ENCODE measurements at places on chromosomes 1 and 21.

GRCh38 chr1:87986130-87986866 lies 657.6 kb downstream of the LMO4 start:
- no peak for DNase-seq

DNA sequence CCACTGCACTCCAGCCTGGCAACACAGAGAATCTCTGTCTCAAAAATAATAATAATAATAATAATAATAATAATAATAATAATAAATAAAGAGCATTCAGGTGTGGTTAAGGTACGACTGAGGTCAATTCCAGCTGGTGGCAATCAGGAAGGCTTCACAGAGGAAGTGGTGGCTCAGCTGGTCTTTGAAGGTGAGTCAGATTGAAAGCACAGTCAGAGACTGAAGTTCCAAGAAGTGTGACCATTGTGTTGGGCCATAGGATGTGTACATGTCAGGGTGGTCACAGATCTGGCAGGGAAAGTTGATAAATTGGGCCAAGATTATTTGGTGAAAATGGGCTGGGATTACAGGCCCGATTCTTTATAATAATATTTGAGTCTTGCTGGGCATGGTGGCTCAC lies 31.0 kb upstream of the MED18 start:
- DNase-seq: no peak

GRCh38 chr1:224767031-224767430 lies 150.9 kb downstream of the CNIH3 start:
- no peak for DNase-seq

DNA sequence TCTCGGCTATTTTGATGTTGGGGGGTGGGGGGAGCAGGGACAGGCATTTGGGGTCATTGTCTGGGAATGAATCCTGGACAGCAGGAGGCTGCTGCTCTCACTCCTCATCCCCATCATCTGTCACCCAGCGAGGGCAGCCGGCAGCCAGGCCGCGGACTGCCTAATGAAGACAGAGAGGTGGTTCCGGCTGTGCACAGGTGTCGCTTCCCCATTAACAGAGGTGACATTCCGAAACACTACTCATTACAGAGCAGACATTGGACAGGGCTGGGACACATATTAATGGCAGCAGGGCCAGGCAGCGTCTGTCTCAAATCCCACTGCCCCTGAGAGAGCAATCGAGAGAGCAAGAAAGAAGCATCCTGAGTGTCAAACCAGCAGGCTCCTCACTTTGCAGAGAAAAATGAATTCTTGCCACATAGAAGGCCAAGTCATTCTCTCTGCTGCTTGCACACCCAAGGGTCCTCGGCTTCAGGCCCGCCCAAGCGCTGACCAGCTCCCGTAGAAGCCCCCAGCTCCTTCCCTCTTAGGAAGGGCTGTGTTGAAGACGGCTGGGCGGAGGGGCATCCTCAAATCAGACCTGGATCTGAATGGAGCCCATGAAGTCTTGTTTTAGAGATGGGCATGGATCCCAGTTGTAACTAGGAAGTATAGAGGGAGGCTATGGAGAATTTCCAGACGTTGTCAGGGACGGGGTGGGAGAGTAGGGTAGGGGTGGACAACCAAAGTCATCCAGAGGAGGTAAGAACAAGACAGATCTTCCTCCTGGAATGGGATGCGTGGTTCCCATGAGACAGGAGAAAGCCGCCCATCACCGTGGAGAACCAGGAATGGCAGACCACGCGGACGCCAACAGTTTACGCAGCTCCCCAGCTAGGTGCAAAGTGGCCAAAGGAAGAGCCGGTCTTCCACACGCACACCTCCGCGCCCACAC lies 8.2 kb upstream of the LEMD1 start:
- DNase-seq: no peak

GRCh38 chr1:74824497-74825107 lies 91.7 kb downstream of the TYW3 start:
- no peak for DNase-seq

- DNase-seq: no peak
These were observed 93.2 kb downstream of the EPHB2 start for GRCh38 chr1:22803833-22804232.

DNA sequence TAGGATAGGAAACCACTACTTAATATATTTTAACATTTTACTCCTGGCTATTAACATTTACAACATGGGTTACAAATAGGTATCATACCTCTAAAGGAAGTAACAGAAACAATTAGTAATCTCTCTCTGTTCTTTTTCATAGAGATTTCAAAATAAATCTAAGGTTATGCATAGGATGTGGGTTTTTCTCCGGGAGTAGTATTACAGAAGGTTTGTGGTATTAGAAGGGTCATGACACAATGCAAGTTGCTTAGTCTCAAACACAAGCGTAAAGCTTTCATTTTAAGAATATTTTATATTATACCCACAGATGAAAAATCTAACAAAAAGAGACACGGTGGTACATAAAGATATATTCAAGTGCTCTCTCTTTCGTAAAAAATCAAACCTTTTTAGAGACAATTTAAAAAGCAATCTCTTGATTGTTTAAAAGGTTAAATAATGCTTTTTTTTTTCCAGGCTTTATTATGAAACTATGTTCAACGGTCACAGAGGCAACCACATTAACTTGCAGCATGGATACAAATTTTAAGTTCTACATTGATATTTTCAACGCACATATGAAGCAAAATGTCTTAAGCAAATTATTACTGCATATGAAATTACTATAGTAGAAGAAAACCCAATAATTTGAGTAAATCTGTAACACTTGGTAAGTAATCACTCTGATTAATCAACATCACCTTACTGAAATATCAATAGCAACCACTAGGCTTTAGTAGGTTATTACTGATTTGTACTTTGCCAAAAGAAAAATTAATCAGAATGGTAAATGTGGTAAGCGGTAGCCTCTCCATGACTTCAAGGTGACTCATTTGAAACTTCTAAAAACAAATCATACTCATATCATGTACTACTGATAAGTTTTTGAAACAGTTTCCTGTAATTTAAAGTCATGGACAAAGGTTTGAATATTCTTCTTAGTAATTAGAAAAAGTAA lies 97.4 kb upstream of the GFI1 start:
- DNase-seq: no peak

All from hippocampal formation (tissue), 2 donors.